SK-N-MC (cell line): ENCODE measurements at places on chromosomes 1 and 21.

DNA sequence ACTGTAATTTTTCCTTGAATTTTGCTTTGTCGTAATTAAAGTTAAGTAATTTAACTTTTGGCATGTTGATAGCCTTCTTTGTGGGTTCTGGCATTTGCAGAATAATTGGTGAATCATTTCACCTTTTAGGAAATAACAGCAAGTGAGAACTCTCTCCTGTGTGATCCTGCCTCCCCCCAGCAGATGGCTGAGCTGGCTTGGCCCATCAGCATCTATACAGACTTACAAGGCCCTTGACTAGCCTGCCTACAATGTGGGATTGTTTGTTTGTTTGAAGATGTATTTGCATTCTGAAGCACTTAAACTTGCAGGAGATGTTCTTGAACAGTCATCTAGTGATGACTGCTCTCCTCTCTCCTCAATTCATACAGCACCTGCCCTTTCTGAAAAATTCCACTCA lies 55.9 kb downstream of the MACO1 start:
- no peak for DNase-seq

- no peak for DNase-seq
Measured at GRCh38 chr21:38355992-38356781, 99.4 kb downstream of the KCNJ15 start.

DNA sequence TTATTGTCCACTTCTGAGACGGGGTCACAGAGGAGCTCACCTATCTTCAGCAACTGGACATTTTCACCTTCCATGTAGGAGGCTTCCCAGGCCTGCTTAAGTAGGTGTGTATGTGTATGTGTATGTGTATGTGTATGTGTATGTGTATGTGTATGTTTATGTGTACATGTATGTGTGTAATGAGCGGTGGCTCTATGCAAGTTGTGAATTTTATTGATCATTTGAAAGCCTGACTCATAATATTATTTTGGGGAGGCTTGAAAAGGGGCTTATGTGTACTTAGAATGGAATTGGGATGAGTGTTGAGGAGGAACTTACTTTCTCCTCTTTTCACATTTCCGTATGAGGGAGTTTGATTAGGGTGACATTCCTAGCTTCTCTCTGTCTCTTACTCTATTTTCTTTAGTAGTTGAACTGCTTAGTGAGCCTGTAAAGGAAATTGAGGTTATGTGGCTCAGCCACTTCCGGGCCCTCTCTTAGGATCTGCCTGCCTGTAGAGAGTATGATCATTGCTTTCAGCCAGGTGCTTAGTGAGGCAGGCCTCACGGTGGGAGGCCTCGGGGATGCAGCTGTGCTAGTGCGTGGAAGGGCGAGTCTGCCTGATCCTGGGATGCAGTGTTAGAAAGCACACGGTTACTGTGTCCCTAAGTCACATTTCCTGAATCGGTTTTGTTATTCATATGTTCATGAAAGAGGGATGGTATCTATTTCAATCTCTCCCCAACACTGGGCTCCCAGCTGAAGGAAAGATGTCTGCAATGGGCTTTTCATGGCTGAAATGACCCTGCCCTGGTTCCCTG lies 61.0 kb downstream of the IER5 start:
- DNase-seq = no peak

- DNase-seq = no peak
Measured at GRCh38 chr1:65166572-65167305, 18.7 kb downstream of the AK4 start.

DNA sequence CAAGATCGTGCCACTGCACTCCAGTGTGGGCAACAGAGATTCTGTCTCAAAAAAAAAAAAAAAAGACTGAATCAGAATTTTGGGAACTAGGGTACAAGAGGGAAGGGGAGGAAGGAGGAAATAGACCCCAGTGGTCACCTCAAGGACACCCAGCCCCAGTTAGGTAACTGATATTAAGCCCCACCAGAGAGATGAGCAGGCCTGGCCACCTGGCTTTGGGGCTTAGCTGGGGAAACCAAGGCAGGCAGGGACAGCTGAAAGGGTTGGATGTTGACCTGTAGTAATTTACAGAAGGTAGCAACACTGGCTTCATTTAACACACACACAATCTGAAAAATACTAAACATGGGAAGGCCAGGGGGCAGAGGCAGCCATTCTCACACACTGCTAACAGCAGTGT lies 5.2 kb upstream of the C1orf122 start:
- no peak for DNase-seq

- DNase-seq = no peak
Measured at GRCh38 chr1:154467434-154468102, 34.5 kb upstream of the TDRD10 start.
